Stimulated activated CD4-positive, alpha-beta T cell treated with anti-CD3 and anti-CD28 coated beads, Interleukin-1b, Interleukin-23, amount 100 ng/mL, for 4 hours (primary cell): ENCODE measurements at places on chromosomes 1 and 21.

GRCh38 chr1:165050246-165050645, 306.3 kb downstream of the LMX1A start:
- no peak for DNase-seq

DNA sequence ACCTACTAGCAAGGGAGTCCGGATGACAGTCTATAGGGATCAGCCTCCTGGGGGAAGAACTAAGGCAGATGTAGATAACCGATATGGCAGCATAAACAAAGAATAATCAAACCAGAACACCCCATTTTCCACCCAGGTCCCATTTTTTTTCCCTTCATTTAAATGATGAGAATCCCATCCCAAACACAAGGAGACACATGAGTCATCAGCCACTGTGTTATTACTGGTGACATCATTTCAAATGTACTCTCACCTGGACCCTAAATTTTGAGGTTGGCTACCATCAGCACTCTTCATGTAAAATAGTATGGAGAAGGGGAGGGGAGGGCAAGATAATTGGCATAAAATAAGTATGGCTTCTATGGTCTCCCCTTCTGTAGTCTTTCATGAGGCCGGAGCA, 108.9 kb upstream of the GUCA2B start:
- no peak for DNase-seq

DNA sequence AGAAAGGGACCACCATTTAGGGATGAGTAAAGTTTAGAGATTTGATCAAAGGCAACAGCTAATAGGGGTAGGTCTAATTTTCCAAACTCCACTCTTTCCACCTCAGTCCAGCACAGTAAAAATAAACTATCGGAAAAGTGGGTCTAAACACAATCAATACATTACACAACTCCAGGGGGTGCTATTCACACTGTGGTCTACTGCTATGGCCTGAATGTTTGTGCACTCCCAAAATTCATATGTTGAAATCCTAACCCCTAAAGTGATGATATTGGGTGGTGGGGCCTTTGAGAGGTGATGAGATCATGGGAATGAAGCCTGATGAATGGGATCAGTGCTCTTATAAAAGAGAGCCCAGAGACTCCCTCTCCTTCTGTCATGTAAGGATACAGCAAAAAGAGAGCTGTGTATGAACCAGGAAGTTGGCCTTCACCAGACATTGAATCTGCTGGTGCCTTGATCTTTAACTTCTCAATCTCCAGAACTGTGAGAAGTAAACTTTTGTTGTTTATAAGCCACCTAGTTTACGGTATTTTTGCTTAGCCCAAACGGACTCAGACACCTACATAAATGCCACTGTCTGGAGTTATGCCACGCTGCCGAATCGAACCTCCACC, 193.9 kb downstream of the OMA1 start:
- DNase-seq = no peak

DNA sequence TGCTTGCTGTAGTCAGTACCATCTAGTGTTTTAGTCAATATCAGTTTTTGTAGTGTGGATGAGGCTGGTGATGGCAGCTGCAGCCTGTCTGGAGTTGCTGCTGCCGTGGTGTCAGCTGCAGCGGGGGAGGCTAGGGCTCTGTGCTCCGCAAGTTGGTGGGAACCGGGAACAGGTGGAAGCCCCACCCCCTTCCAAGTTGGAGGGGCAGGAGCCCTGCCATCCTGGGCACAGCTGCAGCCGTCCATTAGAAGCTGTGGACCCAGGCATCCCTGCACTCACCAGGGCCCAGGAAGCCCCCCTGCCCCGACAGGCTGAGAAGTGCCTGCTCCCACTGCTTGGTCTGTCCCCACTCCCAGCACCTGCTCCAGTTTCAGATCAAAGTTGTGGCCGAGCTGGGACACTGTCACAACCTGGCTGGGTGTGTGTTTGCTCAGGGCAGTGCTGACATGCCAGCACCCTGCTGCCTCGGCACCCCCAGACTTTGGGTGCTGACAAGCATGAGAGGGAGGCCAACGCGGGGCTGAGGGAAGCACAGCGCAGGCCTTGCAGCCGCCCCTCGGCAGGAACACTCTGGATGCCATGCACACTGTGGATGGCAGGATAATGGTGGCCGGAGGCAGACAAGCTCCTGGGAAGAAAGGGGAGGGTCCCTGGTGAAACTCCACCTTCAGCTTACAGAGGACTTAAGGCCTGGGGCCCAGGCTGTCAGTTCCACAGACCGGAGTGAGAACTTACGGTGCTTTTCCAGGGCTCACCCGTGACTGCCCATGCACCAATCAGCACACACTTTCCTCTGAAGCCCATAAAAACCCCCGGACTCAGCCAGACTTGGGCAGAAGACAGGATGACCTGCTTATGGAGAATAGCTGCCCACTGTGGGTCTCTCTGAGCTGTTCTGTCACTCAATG, 86.9 kb downstream of the ADARB1 start:
- no peak for DNase-seq

DNA sequence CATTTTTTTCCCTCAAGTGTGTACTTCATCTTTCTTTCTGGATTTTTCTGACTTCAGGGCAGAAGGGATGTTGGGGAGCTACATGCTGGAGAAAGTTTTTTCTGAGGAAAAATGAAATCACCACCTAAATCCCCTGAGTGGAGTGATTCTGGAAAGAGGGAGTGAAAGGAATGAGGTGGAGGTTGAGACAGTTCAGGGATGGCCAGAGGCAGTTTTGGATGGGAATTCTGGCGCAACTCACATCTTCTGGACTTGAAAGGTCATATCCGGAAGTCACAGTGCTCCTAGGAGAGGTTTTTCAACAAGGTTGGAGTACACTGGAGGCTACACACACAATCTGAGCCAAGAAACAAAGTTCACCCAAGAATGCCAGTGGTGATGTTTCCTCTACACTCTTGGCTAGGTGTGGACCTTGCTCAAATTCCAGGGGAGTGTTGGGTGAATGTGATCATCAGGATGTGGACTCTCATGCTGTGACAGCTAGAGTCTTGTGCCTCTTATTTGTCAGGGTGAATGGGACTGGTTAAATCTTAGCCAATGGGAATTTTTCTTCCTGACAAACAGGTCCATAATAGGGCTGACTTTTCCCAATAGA, 161.5 kb downstream of the HLX start:
- DNase-seq = no peak

GRCh38 chr1:14590411-14591180, 7.9 kb upstream of the KAZN start:
- no peak for DNase-seq

DNA sequence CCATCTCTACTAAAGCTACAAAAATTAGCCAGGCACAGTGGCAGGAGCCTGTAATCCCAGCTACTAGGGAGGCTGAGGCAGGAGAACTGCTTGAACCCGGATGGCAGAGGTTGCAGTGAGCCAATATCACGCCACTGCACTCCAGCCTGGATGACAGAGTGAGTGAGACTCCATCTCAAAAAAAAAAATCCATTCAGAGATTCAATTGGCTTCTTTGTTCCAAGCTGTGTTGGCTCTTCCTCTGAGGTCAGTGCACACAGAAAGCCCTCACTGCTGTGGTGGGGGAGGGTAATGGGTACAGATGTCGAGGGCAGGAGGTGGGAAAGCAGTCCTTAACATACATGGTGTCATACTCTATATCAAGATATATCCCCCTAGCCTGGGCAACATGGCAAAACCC, 14.7 kb downstream of the TIE1 start:
- no peak for DNase-seq

DNA sequence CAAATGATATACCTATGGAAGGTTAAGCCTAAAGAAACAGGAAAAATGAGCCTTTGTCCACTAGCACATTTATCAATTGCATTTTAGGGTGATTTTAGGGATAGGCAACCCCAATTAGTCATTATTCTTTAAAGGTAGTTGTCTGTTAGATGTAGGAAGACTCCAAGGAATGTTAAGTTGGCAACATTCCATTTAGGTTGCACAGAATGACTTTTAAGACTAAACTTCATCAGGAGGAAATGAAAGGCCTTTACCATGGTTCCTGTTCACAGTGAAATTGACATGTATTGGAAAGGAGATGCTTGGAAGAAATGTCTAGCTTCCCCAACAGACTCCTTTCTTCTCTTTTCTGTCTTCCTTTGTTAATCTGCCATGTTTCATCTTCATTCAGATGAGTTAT, 1.6 kb upstream of the APOBEC4 start:
- no peak for DNase-seq

DNA sequence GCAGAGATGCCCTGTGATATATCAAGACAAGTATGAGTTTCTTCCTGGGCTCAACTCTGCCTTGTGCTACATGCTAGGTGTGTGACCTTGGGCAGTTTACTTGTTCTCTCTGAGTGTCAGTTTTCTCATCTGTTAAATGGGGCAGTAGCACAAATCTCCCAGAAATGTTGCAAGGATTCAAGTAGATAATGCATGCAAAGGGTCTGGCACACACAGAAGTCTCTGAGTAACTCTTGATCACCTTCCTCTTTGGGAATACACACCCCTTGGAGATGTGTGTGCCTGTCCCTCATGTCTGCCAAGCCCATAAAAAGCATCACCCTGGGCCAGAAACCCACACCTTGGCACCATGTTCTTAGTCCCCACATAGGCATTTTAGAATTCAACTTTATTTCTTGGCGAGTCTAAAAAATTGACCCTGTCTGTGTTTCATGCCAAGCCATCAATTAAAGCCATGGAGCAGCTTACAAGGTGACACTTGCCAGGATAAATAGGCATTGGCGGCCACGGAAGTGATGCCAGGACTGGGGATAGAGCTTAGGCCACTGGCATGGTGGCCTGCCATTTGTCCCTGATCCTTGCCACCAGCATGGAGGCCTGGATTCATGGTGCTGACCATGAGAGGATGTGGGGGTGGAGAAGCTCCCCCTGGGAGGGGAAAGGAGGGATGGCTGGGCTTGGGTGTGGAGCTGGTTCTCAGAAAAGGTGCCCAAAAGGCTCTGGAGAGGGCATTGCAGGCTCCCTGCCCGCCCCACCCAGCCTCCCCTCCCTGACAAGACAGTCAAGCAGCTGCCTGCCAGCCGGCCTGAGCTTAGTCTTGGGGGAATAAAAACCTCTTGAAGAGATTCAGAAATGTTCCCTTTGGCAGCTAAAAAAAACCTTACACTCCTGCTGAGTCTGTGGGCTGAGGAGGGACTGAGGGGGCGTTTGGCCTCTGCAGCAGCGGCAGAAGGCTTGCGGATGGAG, 118.0 kb upstream of the IPO9 start:
- DNase-seq = no peak

- no peak for DNase-seq
Observed at GRCh38 chr1:183198463-183198862, 12.4 kb downstream of the LAMC2 start.

- DNase-seq = peak; percentile 23
Observed at GRCh38 chr1:230167419-230167852, 100.4 kb downstream of the GALNT2 start.

GRCh38 chr1:43279161-43279560, 6.2 kb downstream of the C1orf210 start:
- no peak for DNase-seq

DNA sequence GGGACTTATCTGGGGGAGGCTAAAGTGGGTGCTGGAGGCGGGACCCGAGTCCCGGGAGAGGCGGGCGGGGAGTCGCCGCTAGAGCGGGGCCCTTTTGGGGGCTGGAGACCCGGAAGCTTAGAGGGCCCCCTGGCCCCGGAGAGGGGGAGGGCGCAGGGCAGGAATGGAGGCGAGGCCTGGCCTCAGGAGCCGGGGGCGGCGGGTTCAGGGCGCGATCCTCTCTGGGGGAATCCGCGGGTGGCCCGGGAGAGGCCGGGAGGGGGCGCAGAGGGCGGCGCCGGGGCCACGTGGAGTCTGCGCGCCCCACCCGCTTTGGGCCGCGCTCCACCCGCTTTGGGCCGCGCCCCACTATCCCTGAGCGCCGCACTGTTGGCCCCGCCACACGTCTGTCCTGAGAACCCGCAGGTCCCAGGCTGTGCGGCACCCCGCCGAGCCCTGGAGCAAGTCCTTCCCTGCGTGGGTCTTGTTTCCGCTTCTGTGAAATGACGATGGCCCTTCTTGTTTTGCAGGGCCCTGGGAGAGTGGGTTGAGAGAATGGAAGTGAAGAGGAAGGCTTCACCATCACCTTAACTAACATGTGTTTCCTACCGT, 84.4 kb downstream of the NKAIN1 start:
- peak; percentile 41 for DNase-seq

- DNase-seq = no peak
Observed at GRCh38 chr1:222196736-222197135, 351.2 kb downstream of the HHIPL2 start.

DNA sequence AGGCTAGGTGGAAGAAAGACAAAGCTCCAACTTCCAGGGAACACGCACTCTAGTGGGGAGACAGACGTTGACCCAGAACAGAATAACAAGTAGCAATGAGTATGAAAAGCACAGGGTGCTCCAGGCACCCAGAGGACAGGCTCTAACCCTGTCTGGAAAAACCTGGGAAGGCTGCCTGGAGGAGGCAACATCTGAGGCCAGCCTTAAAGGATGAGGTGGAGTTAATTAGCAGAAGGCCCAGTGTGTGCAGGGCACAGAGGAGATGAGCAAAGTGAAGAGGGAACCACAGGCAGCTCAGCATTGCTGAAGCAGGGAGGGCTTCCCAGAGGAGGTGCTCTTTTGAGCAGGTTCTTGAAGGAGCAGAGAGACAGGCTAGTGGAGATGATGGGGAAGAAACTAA, 126.7 kb upstream of the KLHDC7A start:
- DNase-seq = no peak

- DNase-seq = no peak
Observed at GRCh38 chr1:63199706-63200335, 122.5 kb upstream of the FOXD3 start.

DNA sequence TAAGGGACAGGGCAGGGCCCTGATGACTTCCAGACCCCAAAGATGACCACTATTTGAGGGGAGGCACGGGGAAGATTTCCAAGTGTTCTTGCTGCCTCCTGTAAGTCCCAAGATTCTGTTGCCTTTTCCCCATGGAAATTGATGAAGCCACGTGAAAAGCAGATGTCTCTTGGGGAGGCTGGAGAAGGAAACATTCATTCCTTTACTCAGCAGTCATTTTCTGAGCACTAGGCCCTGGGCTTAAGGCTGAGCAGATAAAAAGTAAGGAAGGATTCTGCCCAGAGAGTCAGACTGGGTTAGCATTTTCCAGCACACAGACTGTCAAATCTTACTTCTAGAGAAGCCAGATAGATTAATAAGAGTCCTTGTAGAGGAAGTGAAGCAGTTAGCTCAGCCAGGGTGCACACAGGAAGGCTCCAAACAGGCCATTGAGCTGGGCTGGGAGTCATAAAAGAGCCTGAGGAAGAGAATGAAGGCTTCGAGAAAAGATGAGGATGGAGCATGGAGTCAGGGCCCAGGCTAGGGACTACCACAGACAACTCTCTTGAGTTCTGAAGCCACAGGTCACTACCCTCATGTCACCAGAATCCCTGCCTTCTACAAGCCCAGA, 10.1 kb downstream of the EXTL1 start:
- no peak for DNase-seq

- no peak for DNase-seq
Observed at GRCh38 chr1:36157973-36158826, 2.2 kb downstream of the MAP7D1 start.

GRCh38 chr1:38997034-38997900, 6.2 kb downstream of the AKIRIN1 start:
- no peak for DNase-seq
